ENCODE measurements at places on chromosomes 1 and 21. TPM values are rescaled to one million over a fixed set of nuclear protein-coding genes. Genes with fewer than 3 reads are reported as not detected.

DNA sequence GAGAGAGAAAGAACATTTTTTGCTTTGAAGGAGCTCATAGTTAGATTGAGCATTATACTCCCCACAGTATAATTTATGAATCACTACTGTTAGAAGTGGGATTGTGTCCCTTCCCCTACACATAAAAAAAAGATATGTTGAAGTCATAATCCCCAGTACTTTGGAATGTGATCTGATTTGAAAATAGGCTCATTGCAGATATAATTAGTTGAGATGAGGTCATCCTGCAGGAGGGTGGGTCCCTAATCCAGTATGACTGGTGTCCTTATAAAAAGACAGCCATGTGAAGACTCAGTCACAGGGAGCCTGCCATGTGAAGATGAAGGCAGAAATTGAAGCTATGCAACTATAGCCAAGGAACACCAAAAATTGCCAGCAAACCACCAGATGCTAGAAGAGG lies 76.4 kb downstream of the TGFB2 start:
- DNase-seq, result no peak

The NBPF20 gene
- 2.1 TPM for total RNA-seq

- DNase-seq, result no peak
Measured at GRCh38 chr1:241229216-241229615, 127.8 kb downstream of the RGS7 start.

The C1orf56 gene
- 3.3 TPM for total RNA-seq

The ZNF697 gene
- total RNA-seq, result 5.0 TPM

DNA sequence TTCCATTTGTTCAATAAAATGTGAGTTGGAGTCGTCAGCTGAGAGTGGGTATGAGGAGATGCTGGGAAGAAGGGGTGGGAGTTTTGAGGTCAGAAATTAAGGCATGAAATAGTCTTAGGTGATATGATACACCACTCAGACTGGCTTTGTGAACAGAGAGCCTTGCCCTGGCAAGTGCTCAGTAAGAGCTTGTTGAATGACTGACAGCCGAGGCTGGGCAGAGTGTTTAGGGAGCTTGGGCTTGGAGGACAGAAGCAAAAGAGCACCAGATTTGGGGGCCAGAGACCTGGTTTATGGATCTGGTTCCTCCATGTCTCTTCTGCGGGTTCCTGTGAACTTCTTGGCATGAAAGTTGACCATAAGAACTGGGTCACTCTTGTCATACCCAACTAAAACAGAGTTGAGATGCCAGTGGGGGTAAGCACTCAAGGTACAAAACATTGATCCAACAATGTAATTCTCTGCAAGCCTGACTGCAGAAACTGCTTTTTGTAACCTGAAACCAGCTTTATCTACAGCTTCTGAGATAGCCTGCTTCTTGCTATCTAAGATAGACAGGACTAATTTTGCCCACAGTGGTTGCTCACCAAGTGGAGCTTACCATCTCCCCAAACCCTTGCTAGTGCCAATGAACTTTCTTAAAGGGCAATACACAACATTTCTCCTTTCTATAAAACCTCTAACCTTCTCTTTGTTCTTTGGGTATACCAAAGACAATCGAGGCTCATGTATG lies 126.4 kb downstream of the TENT5C start:
- DNase-seq, result no peak

- DNase-seq, result no peak
Measured at GRCh38 chr1:162062542-162063015, 6.9 kb upstream of the NOS1AP start.

The CFHR1 gene
- 4.0 TPM for total RNA-seq

DNA sequence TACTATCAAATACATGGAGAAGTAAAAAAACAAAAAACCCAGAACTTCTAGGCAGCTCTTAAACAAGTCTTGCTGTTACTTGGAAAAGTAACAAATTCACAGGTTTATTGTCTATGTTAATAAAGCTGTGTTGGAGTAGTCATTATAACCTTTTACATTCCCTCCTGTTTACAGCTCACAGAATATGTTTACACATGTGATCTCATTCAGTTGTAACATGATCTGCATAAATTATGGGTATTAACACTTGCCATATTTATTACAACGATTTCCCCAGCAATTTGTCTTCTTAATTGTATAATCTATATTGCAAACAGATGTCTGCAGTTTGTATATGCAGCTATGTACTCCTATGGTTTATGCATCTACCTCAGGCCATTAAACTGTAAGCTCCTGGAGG lies 28.6 kb downstream of the ERG start:
- no peak for DNase-seq

The LCE4A gene
- not detected for total RNA-seq

DNA sequence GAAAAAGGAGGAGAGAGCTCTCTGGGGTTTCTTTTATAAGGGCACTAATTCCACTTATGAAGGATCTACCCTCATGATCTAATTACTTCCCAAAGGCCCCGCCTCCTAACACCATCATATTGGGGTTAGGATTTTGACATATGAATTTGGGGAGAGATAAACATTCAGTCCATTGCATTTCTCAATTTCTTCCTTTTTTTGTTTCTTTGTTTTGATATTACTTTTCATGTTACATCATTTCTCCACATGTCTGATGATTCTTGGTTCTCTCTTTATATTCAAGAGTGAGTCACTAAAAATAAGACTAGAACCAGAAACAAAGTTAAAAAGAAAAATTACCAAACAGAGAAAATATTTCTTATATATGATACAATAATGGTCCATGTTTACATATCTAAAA lies 63.2 kb upstream of the DUSP10 start:
- DNase-seq, result no peak

- no peak for DNase-seq
Measured at GRCh38 chr1:229561141-229561540, 2.6 kb upstream of the ABCB10 start.

- DNase-seq, result no peak
Measured at GRCh38 chr1:81437213-81437612, 363.5 kb upstream of the ADGRL2 start.

The SFT2D2 gene
- total RNA-seq, result 64.6 TPM

- no peak for DNase-seq
Measured at GRCh38 chr1:27517907-27518718, 28.1 kb upstream of the WASF2 start.

The SRGAP2B gene
- total RNA-seq, result 33.2 TPM

DNA sequence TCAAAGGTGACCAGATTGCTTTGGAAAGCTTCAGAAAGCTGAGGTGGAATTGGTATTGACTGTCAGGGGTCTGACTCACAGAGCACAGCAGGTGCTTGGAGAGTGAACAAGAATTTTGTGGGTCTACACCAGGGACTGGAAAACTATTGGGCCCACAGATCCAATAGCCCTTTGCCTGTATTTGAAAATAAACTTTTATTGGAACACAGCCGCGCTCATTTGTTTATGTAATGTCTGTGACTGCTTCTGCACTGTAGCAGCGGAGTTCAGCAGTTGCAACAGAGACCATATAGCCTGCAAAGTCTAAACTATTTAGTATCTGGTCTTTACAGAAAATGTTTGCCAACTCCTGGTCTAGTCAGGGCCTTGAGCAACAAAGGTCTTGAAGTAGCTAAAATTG lies 315.6 kb downstream of the NFIA start:
- no peak for DNase-seq

DNA sequence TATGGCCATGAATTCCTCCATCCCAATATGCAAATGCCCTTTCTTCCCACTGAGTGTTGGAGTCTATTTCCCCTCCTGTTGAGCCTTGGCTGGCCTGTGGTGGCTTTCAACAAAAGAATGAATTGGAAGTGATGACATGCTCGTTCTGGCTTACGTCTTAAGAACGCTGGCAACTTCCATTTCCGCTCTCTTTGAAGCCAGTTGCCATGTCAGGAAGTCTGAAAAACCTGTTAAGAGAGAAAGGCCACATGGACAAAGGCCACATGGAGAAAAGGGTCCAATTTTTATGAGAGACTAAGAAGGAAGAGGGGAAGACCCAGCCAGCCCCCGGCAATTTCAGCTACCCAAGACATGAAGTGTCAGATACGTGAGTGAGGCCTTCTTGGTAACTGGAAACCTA lies 45.6 kb upstream of the GADD45A start:
- DNase-seq, result no peak

The GJA8 gene
- not detected for total RNA-seq

- peak; percentile 38 for DNase-seq
Measured at GRCh38 chr1:202351725-202352124, 3.2 kb downstream of the PPP1R12B start.

DNA sequence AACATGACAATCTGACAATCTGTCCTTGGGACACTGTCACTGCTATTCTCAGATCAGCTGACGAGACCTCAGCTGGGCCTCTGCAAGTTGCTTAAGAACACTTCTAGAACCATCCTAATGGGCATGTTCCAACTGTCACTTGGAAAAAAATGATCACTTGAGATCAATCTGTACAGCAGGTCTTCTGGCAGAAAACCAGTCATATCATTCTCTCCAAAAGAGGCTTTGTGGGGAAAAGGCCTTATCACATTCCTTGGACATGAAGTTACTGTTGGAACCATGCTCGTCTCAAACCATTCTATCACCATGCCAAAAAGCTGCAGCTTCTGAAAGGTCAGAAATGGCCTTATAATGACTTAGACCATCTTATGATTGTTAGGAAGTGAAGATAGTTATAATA lies 744.2 kb downstream of the USP25 start:
- DNase-seq, result no peak

The PERM1 gene
- 0.24 TPM for total RNA-seq

DNA sequence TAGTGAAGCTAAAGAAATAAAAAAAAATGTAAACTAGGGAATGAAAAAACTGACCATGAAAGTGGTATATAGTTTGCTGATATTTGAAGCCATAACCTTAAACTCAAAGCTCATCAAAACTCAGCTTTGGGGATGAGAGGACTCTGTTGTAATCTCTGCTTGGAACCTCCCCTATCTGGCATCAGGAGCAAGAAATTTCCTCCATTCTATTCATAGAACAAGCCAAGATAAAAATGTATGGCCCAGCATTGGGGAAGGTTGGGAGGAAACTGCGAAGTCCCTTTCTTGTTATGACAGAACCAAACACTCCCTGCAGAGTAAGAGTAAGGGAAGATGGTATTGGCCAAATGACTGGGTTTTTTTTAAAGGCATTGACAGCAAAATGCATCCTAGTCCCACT lies 35.6 kb downstream of the MCOLN2 start:
- DNase-seq, result no peak

GRCh38 chr21:21003701-21004100 lies 5.5 kb downstream of the NCAM2 start:
- DNase-seq, result no peak

The KLHDC9 gene
- 2.4 TPM for total RNA-seq

DNA sequence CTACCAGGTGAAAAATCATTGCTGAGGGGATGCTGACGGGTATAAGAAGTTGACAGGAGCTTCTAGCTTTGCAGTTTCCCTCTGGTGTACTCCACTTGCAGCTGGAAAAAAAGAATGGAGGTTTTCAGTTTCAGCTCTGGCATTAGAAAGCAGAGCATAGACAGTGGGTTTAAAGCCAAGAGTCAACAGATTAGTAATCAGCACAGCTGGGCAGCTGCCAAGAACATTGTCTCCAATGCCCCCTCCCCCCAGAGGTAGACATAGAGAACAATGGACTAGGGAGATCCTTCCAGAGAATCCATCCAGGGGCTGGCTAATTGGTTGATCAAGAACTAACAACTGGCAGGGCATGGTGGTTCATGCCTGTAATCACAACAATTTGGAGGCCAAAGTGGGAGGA lies 10.1 kb upstream of the ZBTB8B start:
- DNase-seq, result peak; percentile 52

The KCNJ6 gene
- total RNA-seq, result not detected

The SPAG17 gene
- not detected for total RNA-seq

The CHD5 gene
- 2.4 TPM for total RNA-seq

GRCh38 chr1:201181726-201182125 lies 8.9 kb upstream of the IGFN1 start:
- peak; percentile 15 for DNase-seq

DNA sequence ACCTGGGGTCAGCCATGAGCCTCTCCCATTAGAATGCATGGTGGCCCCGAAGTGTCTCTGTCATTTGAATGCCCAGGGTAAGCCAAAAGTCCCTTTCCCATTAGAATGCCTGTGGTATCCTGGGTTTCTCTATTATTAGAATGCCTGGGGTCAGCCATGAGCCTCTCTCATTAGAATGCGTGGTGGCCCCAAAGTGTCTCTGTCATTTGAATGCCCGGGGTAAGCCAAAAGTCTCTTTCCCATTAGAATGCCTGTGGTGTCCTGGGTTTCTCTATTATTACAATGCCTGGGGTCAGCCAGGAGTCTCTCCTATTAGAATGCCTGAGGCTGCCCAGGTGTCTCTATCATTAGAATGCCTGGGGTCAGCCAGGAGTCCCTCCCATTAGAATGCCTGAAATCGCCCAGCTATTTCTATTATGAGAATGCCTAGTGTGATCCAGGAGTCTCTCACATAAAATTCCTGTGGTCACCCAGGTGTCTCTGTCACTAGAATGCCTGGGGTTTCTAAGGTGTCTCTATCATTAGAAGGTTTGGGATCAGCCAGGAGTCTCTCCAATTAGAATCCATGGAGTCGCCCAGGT lies 65.5 kb downstream of the RNF187 start:
- no peak for DNase-seq

GRCh38 chr1:19597496-19598309 lies 46.4 kb upstream of the NBL1 start:
- no peak for DNase-seq

GRCh38 chr1:227788271-227789083 lies 27.0 kb upstream of the PRSS38 start:
- peak; percentile 91 for DNase-seq

DNA sequence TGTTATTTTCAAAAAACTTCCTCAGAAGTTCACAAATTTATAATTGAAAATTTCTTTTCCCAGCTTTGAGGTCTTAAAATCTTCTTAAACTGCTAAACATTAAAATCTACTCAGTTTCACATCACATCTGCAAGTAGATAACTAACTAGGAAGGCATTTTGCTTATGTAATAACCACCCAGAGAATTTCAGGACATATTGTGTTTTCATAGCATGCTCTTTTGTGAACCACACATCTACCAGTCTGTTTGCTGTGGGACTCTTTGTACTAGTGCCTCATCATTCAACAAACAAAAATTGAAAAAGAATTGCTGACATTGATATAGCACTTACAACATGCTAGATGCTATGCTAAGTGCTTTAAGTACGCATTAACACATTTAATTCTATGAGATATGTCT lies 31.6 kb upstream of the C1orf146 start:
- no peak for DNase-seq

DNA sequence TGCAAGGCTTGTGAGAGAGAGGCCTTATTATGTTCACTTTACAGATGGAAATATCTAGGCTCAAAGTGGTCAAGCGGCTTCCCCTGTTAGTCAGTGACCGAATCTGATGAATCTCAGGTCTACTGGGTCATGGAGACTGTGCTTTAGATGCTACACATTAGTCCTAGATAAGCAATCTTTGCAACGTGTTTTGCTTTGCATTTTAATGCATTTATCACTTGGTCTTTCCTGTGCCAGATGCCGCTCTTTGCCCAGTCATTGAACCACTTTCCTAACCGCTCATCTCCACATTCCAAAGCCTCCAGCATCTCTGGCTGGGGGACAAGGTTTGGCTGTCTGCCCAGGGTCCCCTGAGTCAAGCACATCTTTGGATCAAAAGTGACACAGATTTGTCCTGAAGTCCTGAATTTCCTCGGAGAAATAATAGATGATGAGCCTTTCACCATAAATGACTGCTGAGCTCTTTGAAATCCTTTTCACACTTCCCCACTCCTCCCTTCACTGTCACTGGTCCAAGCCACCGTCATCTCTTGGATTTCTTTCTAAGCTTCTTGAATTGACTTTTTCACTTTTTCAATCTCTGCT lies 96.0 kb upstream of the USP24 start:
- no peak for DNase-seq

The SDC3 gene
- 47.1 TPM for total RNA-seq

The HNRNPR gene
- total RNA-seq, result 95.1 TPM

Measured in posterior vena cava (tissue), 2 donors.